Activated CD4-positive, alpha-beta T cell treated with anti-CD3 and anti-CD28 coated beads, Interleukin-10, Interleukin-2, amounts not matched to agents 100 ng/mL and 50 ng/mL, durations not matched to agents 16 hours and 8 hours (primary cell): ENCODE measurements at places on chromosomes 12 and 14.

DNA sequence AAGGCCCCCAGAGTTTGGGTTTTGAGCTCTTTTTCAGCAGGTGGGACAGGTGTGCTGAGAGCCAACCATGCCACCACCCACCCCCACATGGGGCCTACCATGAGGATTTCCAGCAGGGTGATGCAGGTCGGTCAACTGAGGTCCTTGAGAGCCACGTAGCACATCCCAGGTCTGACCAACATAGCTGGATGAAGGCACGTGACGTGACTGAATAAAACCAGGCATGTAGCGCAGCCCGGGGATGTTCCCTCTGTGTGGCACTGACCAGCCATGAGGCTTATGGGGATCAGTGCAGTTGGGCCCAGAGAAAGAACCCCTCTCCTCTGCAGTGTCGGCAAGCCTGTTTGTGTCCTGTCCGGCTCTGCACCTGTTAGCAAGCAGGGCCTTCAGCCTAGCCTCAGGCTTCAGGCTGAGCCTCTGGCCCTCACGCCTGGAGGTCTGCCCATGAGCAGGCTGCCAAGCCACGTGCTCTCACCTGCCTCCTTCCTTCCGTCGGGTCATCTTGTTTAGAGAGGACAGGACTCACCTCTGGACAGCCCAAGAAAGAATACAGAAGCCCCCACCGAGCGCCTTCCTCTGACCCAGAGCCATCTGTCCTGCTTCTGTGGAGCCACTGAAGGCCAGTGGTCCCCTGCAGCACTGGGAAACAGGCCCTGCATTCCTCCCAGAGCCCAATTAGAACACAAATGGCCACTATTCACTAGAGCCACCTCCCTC lies 38.5 kb downstream of the TSPAN11 start:
- DNase-seq = no peak

DNA sequence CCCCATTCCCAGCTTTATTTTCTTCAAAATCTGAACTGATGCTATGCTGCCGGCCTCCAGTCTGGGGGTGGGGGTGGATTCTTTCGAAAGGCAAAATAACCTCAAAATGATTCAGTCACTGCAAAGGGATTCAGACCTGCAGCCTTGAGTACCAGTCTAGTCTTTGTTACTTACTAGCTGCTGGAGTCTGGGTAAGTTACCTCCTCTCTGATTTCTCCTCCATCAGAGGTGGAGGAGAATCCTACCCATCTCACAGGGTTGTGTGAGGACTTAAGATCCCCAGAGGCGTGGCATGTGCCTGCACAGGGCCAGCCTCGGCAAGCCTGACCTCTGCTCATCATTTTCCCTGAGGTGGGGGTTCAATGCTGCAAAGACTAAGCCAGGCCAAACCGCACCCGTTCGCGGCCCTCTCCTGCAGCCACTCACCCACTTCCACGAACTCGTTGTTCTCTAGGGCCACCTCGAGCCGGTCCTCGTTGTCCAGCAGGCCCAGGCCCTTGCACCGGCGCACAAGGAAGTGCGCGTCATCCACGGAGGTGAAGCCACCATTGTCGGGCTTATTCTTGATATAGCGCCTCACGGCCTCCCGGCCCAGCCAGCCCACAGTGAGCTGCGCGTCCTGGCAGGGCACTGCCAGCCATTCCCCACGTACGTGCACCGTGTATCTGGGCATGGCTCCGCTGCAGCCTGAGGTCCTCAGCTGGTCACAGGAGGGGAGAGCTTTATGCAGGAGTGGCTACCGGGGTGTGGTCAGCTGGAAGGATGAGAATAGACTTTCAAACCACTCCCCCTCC lies 709 bp downstream of the HAL start:
- no peak for DNase-seq

- no peak for DNase-seq
These were observed 97.5 kb downstream of the LGR5 start for GRCh38 chr12:71536939-71537622.

DNA sequence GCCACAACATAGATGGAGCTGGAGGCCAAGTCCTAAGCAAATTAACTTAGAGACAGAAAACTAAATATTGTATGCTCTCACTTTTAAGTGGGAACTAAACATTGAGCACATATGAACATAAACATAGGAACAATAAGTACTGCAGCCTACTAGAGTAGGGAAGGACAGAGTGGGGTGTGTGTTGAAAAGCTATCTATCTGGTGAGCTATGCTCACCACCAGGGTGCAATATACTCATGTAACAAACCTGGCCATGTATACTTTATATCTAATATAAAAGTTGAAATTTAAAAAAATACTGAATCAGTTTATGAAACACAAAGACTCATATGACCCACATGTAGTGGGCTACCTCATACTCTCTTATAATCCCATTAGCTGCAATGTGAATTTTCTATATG lies 1305.0 kb downstream of the LRFN5 start:
- no peak for DNase-seq

DNA sequence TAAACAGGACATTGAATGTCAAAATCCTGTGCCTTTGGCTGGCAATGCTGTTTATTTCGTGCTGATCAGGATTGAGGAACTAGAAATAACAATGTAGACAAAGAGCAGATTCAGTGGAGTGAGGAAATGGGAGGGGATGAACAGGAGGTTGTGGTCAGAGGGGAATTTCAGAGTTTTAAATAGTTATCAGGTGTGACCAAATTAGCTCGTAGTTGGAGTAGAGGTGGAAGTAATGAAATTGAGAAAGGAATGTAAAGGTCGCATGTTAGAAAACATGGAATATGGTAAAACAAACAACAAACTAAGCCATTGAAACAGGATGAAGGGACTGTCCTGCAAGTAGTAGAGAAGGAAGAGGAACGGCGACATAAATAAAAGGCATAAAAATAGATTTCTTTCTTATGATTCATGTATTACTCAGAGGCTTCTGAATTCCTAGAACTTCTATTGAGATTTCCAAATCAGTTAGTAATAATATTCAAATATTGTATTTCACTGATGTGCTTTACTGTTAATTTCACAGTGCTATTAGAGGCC lies 9.5 kb upstream of the SAV1 start:
- no peak for DNase-seq

- no peak for DNase-seq
These were observed 212.1 kb upstream of the ARID2 start for GRCh38 chr12:45517381-45517780.

DNA sequence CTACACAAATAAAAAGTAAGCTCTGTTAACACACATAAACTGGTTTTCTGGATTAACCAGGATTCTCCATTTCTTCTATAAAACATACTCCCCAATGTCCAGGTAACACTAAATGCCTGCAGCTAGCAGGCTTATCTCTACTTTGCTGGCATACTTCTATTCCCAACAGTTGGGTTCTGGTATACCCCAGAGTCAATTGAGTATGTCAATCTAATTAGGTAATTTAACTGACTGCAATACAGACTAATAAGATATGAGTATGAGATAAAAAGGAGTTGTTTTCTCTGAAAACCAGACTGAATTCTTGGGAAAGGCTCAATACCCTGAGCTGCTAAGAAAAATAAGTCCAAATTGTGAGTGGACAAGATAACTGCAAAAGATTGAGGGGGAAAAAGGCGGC lies 9.4 kb upstream of the NT5DC3 start:
- DNase-seq = no peak

GRCh38 chr12:1117371-1117770 lies 126.3 kb downstream of the ERC1 start:
- no peak for DNase-seq

DNA sequence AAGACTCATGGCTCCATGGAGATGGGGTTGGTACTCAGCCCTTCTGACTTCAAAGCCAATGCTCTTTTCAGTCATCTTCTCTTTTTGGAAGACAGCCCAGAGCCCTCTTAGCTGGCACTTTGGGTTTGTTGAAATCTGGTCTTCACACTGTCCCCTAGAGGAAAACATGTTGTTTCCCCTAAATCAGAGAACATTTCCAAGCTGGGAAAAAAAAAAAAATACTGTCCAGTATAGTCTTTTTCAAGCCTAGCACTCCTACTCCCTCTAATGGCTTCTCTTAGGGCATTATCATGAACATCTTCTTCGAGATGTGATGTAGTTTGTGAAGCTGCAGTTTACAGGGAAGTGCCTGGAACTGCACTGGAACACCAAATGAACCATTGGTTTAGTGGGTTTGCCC lies 3.0 kb upstream of the ZC3H14 start:
- DNase-seq = no peak

DNA sequence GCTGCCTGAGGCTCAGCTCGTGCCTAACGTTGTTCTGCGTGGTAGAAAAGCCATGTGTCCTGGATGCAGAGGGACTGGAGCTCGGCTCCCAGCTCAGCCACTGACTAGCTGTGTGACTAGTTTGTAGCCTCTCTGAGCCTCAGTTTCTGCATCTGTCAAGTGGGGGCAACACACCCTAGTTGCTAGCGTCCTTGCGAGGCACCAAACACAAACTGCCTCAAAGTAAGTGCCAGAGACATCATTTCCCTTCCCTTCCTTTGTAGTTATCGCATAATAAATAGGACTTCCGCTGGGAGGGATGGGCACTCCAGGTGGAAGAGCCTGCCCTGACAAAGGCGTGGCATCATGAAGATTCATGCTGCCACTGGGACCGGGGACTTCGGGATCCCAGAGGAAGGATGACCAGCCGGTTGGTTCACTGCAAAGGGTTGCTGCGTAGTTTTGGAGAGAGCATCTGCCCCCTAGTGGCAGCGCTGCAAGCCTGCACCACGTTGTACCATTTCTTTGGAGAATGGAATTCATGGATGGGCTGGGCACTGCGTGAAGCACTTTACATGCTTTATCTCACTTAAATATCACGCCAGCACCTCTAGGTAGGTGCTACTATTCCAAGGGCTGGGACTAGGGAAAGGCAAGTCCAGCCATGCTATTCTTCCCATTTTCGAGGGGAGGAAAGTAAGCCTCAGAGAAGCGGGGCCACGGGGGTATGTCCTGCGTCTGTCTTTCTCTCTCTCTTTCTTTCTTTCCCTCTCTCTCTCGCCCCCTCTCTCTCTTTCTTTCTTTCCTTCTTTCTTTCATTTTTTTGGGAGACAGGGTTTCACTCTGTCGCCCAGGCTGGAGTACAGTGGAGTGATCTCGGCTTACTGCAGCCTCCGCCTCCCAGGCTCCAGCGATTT lies 4.6 kb downstream of the CCDC197 start:
- DNase-seq = peak; percentile 76

GRCh38 chr14:34365309-34365915 lies 96.6 kb downstream of the SPTSSA start:
- no peak for DNase-seq

DNA sequence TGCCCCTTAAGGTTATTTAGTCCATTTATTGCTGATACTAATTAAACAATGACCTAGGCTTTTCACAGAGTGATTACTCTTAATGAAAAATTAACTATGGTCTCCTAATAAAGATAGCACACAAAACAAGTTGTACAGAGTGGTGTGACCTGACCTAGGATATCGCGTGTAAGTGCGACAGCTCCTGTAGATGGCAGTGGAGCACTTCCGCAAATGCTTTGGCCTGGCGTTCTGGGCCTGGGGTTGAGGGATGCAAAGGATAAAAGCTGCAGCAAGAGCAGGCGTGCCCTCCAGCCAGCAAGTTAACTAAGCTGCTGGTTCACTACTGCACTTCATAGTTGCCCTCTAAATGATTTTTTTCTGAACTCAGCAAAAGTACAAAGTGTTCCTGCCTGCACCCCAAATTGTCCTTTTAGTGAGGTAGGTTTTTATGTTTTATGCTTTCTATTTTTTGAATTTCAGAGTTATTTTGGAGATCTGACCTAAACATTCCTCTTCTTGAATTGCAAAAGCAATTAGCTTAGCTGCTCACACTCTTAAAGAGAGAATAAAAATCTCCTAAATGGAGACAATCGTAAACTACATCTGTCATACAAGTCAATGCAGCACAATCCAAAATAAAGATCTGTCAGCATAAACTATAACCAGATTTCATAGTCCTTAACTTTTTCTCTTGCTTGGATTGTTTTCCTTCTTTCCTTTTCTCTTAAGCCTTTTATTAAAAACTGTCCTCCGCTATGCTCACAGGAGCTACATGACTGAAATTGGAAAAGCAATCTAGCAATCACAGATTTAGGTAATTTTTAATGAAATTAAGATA lies 379.6 kb downstream of the LRIG3 start:
- peak; percentile 42 for DNase-seq

GRCh38 chr12:69947897-69948296 lies 122.9 kb downstream of the MYRFL start:
- no peak for DNase-seq

- DNase-seq = no peak
These were observed 20.1 kb upstream of the PLEK2 start for GRCh38 chr14:67432050-67432564.

DNA sequence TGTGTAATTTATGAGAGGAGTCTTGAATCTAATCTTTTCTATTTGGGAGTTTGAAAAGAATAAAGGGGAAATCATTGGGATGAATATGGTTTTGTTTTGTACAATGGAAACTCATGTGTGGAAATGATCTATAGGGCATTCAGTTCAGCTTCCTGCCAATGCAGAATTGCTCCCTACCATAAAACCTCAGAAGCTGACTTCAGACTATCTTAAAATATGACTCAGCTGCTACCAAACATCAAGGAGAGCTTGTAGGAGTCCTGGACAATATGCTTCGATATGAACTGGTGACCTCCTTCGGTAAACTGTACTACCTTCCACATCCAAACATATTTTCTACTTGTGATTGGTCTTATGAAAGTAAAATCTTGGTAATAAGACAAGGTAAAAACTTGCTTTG lies 160.6 kb downstream of the CAPZA3 start:
- DNase-seq = no peak

DNA sequence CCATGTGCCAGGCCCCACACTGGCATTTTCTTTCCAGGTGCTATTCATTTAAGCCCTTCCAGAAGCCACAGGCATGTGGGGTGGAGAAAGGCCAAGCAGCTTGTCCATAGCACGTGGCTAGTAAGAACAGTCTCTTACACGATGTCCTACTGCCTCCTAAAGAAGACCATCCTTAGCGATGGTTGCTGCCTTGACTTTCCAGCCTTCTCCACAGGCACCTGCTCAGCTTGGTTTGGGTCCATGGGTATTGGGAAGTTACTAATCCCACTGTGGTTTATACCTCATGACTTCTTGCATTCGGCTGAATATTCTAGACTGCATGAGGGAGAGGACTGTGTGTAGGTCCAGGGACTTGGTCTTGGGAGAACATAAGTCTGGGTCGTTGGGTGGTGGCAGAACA lies 49.2 kb downstream of the NINJ2 start:
- DNase-seq = no peak

DNA sequence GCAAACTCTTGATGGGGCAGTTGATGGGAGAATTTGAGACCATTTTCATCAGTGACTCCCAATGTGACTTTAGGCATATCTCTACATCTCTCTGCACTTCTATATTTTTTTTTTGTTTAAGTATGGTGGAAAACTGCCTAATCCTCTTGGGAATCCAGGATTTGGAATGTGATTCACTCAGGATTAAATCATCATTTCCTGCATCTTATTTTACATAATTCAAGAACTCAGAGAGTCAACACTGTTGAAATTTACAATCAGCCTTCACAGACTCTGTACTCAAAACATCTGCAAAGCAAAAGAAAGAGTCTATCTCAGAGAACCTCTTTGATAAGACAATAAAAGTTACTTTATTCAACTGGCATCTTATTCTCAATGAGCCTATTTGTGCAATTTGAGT lies 260.7 kb upstream of the NOS1 start:
- no peak for DNase-seq

GRCh38 chr14:58862416-58863160 lies 224.8 kb downstream of the DACT1 start:
- no peak for DNase-seq
